Activated naive CD8-positive, alpha-beta T cell treated with anti-CD3 and anti-CD28 coated beads for 36 hours (primary cell): ENCODE measurements at places on chromosomes 3 and 15.

- DNase-seq = no peak
Observed at GRCh38 chr3:78969483-78969882, 798.3 kb downstream of the ROBO1 start.

DNA sequence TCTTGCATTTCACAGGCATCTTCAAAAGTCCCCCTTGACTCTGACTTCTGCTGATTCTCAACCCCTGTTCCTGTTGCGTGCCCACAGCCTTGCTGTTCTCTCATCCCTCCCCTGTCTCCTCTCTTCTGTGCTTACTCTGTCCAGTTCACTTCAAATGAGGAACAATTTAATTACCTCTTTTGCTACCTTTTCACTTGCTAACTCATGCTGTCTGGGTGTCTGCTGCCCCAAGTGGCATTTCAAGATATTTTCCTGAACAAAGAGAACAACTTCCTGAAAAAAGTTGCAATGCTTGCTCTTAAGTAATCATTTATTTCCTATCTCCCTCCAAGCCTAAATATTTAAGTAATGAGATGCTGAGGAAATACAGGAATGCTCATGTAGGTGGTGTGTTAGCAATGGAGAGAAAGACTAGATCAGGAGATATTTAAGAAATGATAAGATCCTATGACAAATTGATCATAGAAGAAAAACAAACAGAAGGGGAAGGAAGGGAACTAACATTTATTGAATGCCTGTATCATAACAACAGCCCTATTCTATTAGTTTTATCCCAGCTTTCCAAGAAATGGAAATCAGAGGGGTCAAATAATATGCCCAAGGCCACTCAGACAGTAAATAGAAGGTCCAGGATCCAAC, 42.2 kb downstream of the SV2B start:
- no peak for DNase-seq

DNA sequence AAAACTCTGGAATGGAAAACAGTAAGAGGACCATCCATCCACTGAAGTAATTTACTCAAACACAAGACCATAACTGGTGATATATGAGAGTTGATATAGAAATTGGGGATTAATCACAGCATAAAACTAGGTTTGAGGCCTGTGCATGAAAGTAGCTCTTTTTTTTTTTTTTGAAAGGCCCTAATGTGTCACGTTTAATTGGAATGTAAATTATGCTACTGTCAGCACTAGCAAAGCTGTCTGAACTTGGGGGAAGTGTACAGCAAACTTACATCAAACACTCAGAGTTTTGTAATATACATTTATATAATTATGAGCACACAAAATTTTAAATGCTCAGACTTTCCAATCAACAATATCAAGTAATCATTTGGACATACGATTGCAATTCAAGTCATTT, 154.1 kb downstream of the GREM1 start:
- DNase-seq = no peak

GRCh38 chr3:58668247-58668646, 1.7 kb upstream of the FAM3D start:
- no peak for DNase-seq

- DNase-seq = no peak
Observed at GRCh38 chr3:149609595-149609994, 48.2 kb downstream of the WWTR1 start.

DNA sequence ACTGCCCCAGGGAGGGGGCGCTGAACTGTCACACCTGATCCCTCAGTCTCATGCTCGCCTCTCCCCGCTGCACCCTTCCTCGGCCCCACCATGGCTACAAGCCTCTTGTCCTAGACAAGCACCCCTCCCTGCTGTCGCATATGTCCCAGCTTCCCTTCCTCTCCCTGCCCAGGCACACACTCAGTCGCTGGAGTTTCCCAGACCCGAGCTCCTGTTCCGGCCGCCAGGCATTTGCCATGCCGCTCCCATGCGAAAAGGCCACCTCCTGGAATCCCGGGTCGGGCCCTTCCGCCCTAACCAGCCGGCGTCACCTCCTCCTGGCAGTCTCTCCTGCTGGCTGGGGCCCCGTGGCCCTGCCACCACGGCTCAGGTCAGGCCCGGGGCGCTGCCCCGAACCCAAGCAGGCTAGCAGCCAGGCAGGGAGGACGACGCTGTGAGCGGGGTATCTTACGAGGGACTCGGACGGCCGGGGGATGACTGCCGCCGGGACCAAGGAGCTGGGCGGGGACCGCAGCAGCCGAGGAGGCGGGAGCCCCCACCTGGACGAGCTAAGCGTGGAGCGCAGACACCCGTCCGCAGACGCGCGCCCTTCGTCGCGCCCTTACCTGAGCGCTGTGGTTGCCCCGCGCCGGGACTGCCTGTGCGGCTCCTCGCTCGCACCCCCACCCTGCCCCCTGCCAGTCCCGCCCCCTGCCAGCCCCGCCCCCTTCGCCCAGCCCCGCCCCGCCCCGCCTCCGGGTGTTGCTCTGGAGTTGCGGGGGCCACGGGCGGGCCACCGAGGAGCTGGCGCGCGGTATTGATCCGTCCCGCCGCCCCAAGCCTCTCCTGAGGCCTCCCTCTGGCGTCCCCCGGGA, at the start of gene ALS2CL:
Gene ALS2CL (minus strand): TSS at position 642 of the 854 bp plus-strand sequence. CDS start 4,239 bp downstream, outside the sequence.
- peak; percentile 63 for DNase-seq
